ENCODE measurements at places on chromosomes 11 and 22.

- no peak for DNase-seq
Measured at GRCh38 chr22:40258501-40258915, 80.8 kb downstream of the TNRC6B start.

DNA sequence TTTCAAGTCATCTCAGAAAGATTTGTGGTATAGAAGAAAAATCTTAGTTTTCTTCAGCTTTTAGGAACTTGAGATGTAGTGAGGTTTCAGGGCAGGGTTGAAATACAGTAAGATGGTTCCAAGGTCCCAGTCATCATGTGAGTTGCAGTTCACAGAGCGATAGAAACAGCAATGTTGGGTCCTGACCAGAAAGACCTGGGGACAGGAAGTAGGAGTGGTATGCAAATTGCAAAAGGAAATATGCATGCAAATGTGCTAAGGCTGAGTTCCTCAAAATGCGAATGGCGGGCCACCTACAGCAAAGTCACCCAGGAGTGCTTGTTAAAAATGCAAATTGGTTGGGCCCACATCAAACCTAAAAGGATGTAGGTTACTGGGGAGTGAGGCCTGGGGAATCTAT is 1032.7 kb upstream of the TENM4 start:
- no peak for DNase-seq

DNA sequence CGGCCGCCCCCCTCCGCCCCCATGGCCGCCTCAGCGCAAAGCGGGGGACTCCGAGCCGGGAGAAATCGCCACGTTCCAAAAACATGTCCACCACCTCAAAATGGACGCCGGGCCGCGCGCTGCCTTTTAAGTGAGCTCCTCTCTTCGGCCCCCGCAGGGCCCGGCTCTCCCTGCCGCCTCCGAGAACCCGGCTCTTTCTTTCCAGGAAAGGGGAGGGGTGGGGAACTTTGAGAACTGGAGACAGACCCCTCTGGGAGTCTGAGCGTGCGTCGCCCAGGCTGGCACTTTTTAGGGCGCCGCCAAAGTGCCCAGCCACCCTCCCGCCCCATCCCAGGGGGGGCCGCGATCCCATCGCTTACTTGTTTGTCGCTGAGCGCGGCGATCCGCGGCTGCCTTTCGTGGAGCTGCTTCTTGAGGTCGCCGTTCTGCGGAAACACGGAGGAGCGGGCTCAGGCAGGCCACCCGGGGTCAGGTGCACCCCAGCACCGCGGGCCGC is 1.6 kb downstream of the PHF21B start:
- DNase-seq = no peak

GRCh38 chr11:3669742-3670183 is 1.4 kb downstream of the CHRNA10 start:
- DNase-seq = no peak

GRCh38 chr22:44330188-44330743 is 17.5 kb upstream of the SHISAL1 start:
- no peak for DNase-seq

- no peak for DNase-seq
Measured at GRCh38 chr11:94728541-94728940, 39.6 kb upstream of the AMOTL1 start.

DNA sequence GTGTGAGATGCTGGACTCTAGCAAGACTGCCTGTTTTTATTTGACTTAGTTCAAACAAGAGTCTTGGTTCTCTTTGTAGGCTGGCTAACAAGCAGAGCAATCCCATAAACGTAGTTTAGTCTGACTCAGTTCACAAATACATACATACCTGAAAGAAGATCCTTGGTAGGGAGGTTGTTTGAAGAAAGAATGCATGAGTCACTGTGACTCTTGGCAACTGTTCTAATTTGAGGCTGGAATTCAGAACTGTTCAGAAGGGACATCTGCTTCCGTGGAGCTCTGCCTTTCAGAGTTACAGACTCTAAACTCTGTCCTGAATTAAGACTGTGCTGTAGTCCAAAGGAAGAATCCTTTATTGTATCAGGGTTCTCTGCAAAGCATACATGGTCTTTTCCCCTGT is 32.2 kb downstream of the C2CD3 start:
- no peak for DNase-seq

DNA sequence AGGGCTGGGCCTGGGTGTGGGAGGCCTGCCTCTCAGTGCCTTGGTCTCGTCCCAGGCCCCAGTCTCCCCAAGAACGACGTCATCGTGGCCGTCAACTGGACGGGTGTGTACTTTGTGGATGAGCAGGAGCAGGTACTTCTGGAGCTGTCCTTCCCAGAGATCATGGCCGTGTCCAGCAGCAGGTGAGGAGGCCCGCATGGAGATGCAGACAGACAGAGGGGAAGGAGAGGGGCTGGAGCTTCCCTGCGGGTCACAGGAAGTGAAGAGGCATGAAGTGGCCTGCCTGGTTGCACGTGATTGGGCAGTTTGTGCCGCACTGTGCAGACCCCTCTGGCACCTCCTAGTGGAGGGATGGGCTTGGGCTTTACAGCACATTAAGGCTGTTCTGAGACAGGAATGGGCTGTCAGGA is 70.4 kb downstream of the MYO7A start:
- DNase-seq = peak; percentile 14

DNA sequence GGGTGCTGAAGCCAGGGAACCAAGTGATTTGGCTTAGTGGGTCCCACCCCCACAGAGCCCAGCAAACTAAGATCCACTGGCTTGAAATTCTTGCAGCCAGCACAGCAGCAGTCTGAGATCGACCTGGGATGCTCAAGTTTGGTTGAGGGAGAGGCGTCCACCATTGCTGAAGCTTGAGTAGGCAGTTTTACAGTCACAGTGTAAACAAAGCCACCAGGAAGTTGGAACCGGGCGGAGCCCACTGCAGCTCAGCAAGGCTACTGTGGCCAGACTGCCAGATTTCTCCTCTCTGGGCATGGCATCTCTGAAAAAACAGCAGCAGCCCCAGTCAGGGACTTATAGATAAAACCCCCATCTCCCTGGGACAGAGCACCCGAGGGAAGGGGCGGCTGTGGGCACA is 424.1 kb upstream of the TENM4 start:
- DNase-seq = no peak

- DNase-seq = no peak
Measured at GRCh38 chr11:106471276-106471675, 393.8 kb downstream of the AASDHPPT start.

DNA sequence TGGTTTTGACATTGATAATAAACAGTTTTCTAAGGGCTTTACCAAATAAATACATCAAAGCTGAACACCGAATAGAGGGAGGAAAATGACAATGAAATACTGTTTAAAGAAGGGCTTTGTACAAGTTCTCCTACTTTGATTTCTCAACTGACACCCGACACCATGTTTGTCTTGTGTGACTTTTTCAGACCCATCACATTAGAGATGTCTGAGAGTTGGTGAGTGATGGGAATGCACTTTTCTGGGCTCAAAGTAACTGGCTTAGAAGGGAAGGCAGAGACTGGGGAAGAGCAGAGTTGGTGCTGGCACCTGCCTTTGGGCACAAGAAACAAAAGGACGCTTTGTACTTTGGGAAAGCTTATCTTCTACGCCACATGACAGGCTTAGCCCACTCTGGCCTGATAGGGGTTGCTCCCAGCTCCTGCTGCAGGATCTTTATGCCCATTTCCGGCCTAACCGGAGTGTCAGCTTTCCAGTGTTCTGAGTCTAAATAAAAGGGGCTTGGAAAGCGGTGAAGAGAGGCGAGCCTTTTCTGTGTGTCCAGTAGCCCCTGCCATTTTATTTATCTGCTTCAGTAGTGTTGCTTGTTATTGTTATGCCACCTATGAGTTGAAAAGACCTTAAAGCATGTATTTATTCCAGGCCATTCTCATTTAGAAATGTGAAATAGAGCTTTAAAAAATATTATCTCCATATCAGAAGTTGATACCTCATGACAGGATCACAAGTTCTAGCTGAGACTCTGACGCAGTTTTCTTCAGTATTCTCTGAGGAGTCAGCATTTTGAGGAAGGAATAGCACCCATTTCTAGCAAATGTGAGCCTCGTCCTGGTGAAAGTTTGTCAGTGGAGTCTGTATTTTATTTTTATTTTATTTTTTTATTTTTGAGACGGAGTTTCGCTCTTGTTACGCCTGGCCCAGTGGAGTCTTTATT is 24.2 kb downstream of the KREMEN1 start:
- DNase-seq = no peak

DNA sequence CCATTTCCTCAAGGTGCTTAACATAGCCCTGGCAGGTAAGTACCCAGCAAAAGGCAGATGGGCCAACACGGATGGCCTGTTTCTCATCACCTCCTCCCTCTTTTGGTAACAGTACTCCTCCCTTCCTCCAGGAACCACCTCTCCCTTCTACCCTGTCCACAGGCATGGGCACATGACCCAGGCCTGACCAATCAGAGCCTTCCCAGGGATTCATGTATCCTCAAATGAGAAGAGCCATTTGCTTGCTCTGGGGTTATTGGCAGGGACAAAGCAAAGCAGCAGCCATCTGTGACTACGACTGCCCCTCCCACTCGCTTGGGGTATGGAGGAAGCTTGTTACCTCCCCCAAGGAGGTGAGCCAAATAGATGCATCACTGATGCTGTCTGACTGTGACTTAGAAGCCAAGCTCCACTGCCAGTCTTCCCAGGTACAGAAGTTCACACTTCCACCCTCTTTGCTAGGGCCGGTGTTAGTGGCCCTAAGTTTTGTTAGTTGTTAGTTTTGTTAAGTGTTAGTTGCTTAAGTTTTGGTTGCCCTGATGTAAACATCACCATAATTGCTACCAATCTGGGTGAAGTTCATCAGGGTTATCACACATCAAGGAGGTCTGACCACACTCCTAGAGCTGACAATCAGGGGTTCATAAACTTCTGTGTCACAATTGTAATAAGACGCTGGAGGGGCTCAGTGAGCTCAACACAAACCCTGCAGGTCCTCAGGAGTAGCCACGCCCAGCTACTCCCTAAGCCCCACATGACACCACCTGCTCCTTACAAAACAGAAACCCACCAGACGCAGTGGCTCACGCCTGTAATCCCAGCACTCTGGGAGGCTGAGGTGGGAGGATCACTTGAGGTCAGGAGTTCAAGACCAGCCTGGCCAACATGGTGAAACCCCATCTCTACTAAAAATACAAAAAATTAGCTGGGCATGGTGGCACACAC is 57.3 kb downstream of the ARFGAP3 start:
- DNase-seq = no peak

GRCh38 chr11:130085671-130086290 is 16.1 kb downstream of the APLP2 start:
- peak; percentile 72 for DNase-seq

- DNase-seq = no peak
Measured at GRCh38 chr22:39985383-39986035, 9.2 kb upstream of the FAM83F start.

DNA sequence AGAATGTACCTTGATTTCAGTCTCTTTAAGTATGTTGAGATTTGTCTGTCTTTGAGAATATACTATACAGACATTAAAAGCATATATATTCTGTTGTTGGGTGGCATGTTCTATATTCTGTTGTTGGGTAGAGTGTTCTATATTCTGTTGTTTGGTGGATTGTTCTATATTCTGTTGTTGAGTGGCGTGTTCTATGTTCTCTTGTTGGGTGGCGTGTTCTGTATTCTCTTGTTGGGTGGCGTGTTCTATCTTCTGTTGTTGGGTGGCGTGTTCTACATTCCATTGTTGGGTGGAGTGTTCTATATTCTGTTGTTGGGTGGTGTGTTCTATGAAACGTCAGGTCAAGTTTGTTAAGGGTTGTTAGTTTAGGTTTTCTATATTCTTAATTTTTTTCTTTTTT is 27.1 kb upstream of the CTTN start:
- no peak for DNase-seq

DNA sequence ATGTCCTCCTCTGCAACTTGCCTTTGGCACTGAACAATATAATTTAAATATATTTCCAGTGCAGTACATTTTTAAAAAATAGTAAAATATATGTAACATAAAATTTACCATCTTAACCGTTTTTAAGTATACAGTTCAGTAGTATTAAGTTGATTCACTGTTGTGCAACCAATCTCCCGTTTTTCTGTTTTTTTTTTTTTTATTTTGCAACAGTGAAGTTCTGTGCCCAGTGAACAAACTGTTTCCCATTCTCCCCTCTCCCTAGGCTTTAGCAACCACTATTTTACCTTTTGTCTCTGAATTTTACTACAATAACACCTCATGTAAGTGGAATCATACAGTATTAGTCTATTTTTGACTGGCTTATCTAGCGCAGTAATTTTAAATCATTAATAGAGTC is 13.8 kb downstream of the PRRG4 start:
- DNase-seq = no peak

DNA sequence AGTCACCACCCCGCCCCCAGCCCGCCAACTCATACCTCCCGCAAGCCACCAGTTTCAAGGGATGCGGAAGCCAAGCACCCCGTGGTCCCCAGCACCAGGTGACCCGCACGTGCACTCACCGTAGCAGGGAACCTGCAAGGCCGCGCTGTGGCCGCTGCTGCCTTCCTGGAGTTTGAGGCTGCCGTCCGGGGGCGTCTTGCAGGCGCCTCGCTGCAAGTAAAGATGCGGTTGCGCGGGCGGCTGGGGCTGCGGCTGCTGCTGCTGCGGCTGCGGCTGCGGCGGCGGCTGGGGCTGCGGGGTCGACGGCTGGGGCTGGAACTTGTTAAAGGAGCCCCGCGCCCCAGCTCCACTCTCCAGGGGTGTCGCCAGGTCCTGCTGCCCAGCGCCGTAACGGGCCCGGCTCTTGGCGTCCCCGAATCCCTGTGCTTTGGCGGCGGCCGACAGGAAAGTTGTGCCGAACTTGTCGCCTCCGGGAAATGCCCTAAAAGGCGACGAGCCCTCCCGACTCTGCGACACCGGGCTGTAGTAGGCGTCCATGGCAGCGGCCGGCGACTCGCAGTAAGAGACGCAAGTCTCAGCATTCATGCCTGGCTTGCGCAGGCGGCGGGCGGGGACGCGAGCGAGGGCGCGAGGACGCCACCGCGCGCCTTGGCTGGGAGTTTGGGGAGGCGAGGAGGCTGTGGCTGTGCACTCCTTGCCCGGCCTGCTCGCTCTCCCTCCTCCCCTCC is at the start of gene ALX4:
TSS of gene ALX4 (minus strand) at position 662 of the 728 bp plus-strand sequence. CDS start at position 585, 77 bp downstream.
- no peak for DNase-seq

- no peak for DNase-seq
Measured at GRCh38 chr11:92380882-92381281, 156.3 kb downstream of the FAT3 start.
